Immature natural killer cell (primary cell): ENCODE measurements at places on chromosomes 13 and 19. TPM values are rescaled to one million over a fixed set of nuclear protein-coding genes. Genes with fewer than 3 reads are reported as not detected.

Gene CLEC4G
- polyA plus RNA-seq, result 0.43 TPM

Gene TMEM255B
- not detected for polyA plus RNA-seq

Gene CCDC70
- not detected for polyA plus RNA-seq

Gene ANGPTL4
- polyA plus RNA-seq, result not detected

Gene TTC9B
- polyA plus RNA-seq, result not detected

Gene SIGLEC5
- polyA plus RNA-seq, result not detected

Gene LIM2
- polyA plus RNA-seq, result 19.2 TPM

Gene ZNF418
- polyA plus RNA-seq, result 2.5 TPM

Gene RYR1
- not detected for polyA plus RNA-seq

Gene DHDH
- not detected for polyA plus RNA-seq

Gene OBI1
- 12.3 TPM for polyA plus RNA-seq

Gene ANGPTL8
- polyA plus RNA-seq, result not detected

Gene VSIG10L
- polyA plus RNA-seq, result not detected

Gene CABP5
- 0.69 TPM for polyA plus RNA-seq

Gene FGF14
- not detected for polyA plus RNA-seq

Gene MZF1
- 10.4 TPM for polyA plus RNA-seq

Gene ADAMTSL5
- polyA plus RNA-seq, result not detected

Gene TLE6
- polyA plus RNA-seq, result 2.3 TPM

Gene FOSB
- 11.6 TPM for polyA plus RNA-seq

Gene PSG2
- not detected for polyA plus RNA-seq

Gene ISOC2
- 30.4 TPM for polyA plus RNA-seq

Gene REEP6
- polyA plus RNA-seq, result 7.1 TPM

Gene ZFP30
- polyA plus RNA-seq, result 3.7 TPM

Gene NLRP9
- polyA plus RNA-seq, result not detected

Gene SOX21
- polyA plus RNA-seq, result not detected
